Fibroblast of villous mesenchyme (primary cell): ENCODE measurements at places on chromosomes 7 and 10.

GRCh38 chr10:51894771-51895578, 195.6 kb upstream of the CSTF2T start:
- DNase-seq, result peak; percentile 70

- DNase-seq, result peak; percentile 47
These were observed 775 bp downstream of the STARD3NL start for GRCh38 chr7:38178695-38179344.

GRCh38 chr7:11786186-11786585, 45.8 kb downstream of the THSD7A start:
- DNase-seq, result no peak

GRCh38 chr10:63286754-63287264, 153.7 kb downstream of the NRBF2 start:
- no peak for DNase-seq

GRCh38 chr10:124867304-124867703, 65.7 kb downstream of the ABRAXAS2 start:
- DNase-seq, result no peak

DNA sequence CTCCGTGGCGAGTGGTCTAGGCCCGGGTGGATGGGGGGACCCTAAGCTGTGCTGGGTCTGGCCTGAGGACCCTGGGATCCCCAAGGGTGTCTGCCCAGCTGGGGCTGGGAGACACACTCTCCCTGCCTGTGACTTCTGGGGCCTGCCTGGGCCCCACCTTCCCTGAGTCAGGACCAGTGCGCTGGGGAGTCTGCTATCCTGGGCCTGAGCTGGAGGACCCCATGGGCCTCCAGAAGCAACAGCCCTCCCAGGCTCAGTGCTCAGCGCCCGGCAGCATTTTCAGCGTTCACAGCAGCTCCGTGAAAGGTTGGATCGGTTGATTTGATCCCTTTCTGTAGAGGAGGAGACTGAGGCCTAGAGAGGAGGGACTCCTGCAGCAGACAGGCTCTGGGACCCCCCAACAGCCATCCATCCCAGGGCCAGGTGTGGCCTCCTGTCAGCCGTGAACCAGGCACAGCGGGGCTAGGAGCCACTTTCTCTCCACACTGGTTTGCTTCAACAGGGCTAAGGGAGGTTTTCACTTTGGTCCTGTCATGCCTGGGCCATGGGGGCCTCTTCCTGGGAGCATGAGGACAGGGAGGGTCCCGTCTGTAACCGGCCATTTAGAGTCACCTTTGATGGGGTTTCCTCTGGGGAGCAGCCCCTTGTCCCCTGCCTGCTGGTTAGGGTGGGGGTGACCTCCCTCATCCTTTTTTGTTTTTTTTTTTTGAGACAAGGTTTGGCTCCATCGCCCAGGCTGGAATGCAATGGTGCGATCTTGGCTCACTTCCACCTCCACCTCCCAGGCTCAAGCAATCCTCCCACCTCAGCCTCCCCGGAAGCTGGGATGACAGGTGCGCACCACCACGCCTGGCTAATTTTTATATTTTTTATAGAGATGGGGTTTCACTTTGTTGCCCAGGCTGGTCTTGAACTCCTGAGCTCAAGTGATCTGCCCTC, 12.4 kb downstream of the FOXL3 start:
- DNase-seq, result no peak

GRCh38 chr7:98240961-98241673, 10.9 kb downstream of the TECPR1 start:
- peak; percentile 50 for DNase-seq

- DNase-seq, result no peak
These were observed 114.4 kb downstream of the NPSR1 start for GRCh38 chr7:34772296-34772938.

DNA sequence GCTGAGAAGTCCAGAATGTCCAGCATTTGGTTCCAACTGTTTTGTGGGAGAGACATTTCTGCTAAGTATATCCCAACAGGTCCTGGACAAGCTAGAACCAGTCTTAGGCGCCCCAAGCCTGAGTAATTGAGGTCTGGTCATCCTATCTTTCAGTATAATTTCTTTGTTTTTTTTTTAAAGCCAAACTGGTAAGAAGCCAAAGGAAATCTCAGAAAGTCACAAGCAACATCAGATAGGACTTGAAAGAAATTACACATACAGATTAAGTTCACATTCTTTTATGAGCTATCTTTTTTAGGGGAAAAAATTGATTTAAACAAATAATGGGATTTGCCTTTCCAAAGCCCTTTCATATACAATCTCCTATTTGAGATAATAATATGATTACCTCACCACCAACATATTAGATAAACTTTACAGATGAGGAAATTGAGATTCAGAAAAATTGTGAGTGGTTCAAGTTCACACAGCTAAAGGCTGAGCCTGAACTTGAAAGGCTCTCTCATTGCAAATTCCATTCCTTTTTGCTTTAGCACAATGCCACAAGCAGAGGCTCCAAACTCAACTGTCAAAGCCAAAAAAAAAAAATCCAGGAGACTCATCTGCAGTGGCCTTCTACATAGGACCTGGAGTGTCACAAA, 15.0 kb downstream of the PDLIM1 start:
- DNase-seq, result peak; percentile 88

GRCh38 chr10:23381298-23382040, 36.9 kb upstream of the C10orf67 start:
- DNase-seq, result no peak

DNA sequence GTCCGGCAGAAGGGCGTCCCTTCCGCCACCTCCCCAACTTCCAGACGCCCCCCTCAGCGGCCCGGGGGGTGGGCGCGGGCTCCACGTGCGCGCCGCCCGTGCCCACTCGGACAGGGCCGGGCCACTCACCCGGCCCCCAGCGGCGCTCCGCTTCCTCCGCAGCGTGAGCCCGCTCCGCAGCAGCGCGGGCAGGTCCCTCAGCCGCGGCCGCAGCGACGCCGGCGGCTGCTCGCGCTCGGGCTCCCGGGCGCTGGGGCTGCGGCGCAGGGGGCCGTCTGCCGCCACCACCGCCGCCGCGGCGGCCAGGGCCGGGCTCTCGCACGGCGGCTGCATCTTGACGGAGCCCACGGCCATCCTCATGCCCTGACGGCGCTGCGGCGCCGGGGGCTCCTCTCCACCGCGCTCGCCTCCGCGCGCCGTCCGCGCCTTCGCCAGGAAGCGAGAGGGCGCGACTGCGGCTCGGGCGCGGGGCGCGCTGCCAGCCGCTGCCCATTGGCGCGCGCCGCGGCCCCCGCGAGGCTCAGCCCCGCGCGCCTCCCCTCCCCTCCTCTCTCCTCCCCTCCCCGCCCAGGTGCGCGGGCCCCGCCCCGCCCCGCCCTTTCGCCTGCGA, at the start of gene RAPGEF5:
TSS of gene RAPGEF5 (minus strand) at position 454 of the 610 bp plus-strand sequence. CDS start at position 360, 94 bp downstream.
- no peak for DNase-seq

DNA sequence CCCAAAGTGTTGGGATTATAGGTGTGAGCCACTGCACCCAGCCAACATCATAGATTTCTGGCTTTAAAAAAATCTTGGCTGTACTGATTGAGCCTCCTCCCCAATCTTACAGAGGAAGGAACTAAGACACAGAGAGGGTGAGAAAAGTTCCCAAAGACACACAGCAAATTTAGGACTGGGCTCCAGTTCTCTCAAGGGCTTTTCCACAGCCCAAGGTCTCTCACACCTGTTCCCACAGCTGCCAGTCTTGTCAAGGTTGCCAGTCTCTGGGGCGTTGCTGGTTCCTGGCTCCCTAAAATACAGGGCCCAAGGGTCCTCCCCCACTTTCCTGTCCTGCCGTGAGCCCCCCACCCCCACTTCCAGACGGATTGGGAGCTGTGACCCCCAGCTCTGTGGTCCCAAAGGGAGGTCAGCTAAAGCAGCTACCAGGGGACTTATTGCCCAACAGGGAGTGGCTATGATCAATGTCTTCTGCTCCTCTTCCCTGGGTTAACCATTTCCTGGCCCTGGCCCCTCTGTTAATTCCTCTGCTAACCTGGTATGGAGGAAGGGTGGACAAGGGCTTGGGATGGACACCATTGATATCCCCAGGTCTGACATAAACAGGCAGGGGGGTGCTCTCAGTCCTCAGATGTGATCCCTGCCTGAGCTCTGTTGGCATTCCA, 3.1 kb upstream of the ZAN start:
- DNase-seq, result no peak

- DNase-seq, result no peak
These were observed 125.4 kb downstream of the AUTS2 start for GRCh38 chr7:69723663-69724062.

DNA sequence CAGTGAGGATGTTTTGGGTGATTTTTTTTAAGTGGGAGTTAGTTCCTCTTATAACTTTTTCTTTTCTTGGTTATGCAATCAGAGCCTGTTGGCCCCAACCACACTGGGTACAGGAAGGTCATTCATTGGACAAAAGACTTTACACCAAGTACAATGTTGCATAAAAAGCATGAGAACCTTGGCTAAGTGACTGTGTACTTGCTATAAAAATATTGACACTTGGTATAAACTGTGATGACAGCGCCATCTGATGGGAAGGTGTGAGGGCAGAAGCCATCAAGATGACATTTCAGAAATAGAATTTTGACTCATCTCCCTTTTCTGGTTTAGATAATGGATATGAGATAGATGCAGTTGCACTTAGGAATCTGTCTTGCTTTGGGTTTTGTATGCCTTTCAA, 126.4 kb upstream of the CCDC6 start:
- peak; percentile 55 for DNase-seq

GRCh38 chr10:29495366-29495765, 139.4 kb downstream of the SVIL start:
- no peak for DNase-seq

DNA sequence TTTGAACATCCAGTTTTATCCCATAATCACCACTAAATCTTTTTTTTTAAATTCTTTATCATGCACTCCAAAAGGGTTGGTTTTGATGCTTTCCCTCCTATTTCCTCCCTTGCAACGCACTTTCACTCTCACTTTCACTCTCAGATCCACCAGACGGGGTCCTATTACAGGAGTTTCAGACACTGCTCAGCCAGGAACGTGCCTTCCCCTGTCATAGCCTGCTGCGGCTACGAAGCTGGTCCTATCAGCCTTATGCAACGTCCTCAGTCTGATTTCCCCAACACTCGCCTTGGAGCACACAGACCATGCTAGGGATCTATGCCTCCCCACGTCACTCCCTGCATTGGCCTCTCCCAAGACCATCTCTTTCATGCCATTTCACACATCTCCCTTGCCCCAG, 23.4 kb downstream of the ZPBP start:
- DNase-seq, result no peak

DNA sequence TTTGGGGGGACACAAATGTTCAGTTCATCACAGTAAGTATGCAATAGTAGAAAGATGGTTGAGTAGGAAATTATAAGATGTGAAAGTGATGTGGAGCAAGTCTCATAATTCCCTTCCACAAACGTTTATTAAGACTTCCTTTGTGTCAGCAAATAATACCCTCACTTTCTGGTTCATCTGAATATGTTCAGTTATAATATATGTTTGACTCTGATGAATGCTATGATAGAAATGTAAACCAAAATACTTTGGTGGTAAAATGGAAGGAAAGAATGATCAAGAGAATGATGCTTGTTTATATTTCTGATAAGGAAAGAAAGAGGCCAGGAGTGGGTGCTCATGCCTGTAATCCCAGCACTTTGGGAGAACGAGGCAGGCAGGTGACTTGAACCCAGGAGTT, 111.7 kb upstream of the PLXDC2 start:
- peak; percentile 21 for DNase-seq

- DNase-seq, result peak; percentile 78
These were observed 2.5 kb upstream of the MAP3K8 start for GRCh38 chr10:30431435-30431911.

- DNase-seq, result no peak
These were observed 34.9 kb upstream of the CALD1 start for GRCh38 chr7:134744569-134744968.

GRCh38 chr7:92647652-92648051, 57.5 kb upstream of the FAM133B start:
- no peak for DNase-seq

- DNase-seq, result no peak
These were observed 164.6 kb downstream of the NEURL1 start for GRCh38 chr10:103658049-103658577.

DNA sequence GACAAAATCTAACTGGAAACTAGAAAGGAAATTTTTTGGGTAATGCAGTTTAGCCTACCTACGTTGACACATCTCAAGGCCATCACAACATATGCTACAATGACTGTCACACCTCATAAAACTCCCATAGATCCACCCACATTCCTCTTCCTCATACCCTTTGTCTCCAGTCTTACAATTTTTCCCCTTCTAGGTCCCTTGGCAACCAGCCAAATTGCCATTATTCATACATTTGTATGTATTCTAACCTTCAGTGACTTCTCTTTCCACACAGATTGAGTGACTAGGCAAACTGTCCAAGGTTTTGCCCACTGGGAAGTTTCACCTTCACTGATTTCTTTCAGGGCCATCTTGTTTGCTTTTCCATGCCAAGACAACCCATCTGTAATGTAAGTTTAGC, 100.5 kb upstream of the TPK1 start:
- DNase-seq, result no peak

DNA sequence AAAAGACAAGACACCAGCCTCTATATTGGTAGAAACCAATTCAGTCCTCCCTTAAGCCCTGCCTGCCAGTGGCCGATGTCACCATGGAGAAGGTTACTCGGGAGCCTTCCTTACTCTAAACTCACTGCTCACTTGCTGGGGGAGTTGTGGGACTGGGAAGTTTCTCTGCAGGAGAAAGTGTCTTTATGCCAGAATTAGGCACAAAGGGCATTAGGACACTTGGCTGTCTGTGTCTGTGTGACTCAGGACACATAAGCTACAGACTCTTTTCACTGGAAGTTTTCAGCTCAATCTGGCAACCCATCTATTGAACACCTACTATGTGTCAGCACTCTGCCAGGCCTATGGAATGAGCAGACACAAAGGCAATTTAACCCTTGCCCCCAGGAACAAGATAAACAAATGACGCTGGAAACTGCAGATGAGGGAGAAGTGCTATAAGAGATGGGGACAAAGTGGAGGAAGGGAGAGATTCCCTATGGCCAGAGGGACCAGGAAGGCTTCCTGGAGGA, 49.5 kb upstream of the CACUL1 start:
- DNase-seq, result no peak

DNA sequence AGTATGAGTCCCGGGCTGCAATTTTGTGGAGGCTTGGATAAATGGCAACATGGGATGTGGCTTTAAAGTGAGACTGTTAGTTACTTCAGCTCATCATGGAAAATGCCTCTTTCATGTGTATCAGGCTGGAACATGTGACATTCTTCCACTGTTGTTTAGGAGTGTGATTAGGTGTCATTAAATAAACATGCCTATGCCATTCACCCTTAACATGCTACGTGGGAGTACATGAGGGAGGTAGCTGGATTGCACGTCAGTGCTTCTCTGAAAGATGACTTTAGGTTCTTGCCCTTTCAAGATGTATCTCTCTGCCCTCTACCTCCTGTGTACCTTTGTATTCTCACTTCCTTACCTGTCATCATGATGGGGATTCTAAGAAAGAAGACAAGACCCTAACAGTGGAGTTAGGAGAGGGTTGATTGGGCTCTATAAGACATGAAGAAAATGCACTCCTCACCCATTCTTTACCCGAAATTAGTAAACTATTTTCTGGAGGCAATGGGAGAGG, 8.9 kb downstream of the AKR1E2 start:
- no peak for DNase-seq

GRCh38 chr7:138167222-138167621, 91.0 kb downstream of the AKR1D1 start:
- no peak for DNase-seq
